ENCODE measurements at places on chromosomes 7 and 10.

- DNase-seq = no peak
These were observed 152.1 kb downstream of the HIBADH start for GRCh38 chr7:27510541-27510940.

- no peak for DNase-seq
These were observed 181.7 kb downstream of the ST7 start for GRCh38 chr7:117134889-117135552.

GRCh38 chr7:2757904-2758672 lies 70.1 kb downstream of the AMZ1 start:
- no peak for DNase-seq

- DNase-seq = no peak
These were observed 119.0 kb upstream of the LANCL2 start for GRCh38 chr7:55246171-55246570.

- no peak for DNase-seq
These were observed 92.1 kb upstream of the FAM3C start for GRCh38 chr7:121488111-121488650.

- no peak for DNase-seq
These were observed 297.8 kb upstream of the PRKCQ start for GRCh38 chr10:6877722-6878392.

DNA sequence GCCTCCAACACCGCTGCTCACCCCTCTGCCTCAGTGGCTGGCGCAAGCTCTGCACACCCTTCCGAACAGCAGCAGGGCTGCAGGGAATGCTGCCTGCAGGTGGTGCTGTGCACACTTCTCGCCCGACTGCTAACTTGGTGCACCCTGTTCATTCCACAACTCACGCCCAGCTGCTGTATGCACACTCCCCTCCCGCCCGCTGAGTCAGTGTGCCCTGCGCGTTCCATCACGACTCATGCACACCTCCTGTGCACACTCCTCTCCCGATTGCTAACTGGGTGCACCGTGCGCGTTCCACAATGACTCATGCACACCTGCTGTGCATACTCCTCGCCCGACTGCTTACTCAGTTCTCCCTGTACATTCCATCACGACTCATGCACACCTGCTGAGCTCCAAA lies 21.5 kb downstream of the ADARB2 start:
- no peak for DNase-seq

- DNase-seq = no peak
These were observed 32.7 kb downstream of the DNMBP start for GRCh38 chr10:99976886-99977665.

DNA sequence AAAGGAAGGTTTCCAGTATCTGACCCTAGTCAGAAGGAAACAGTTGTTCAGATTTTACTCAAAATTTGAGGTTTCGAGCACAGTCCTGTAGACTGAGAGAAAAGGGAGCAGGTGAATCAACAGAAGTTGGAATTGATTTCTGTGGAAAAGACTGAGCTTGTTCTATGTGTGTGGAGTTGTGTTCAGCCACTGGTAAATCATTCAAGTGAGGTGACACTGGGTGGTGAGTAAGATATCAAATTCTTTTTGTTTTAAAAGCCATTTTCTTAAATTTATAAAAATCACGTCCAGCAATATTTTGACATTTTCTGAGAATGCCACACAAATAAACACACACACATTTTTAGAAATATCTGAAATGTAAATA lies 165.1 kb downstream of the HGF start:
- no peak for DNase-seq

- DNase-seq = no peak
These were observed 86.4 kb upstream of the SAMD8 start for GRCh38 chr10:75024971-75025523.

GRCh38 chr10:69359594-69359993 lies 57.1 kb downstream of the TACR2 start:
- DNase-seq = no peak

- DNase-seq = no peak
These were observed 19.0 kb upstream of the DGKI start for GRCh38 chr7:137865764-137866163.

- DNase-seq = no peak
These were observed 34.3 kb upstream of the PTF1A start for GRCh38 chr10:23157691-23158369.

GRCh38 chr7:53351681-53352080 lies 316.2 kb downstream of the POM121L12 start:
- DNase-seq = no peak

- DNase-seq = no peak
These were observed 6.7 kb downstream of the TCF7L2 start for GRCh38 chr10:112956631-112957350.

Measured in activated CD8-positive, alpha-beta memory T cell treated with anti-CD3 and anti-CD28 coated beads for 1 hour (primary cell).